ENCODE measurements at places on chromosomes 6 and 20. TPM values are rescaled to one million over a fixed set of nuclear protein-coding genes. Genes with fewer than 3 reads are reported as not detected.
A peak's percentile ranks its signal among the peaks of the same experiment; 100 is the strongest.

GRCh38 chr20:35145141-35145564, 2.0 kb downstream of the EDEM2 start:
- DNase-seq: peak; percentile 26

DNA sequence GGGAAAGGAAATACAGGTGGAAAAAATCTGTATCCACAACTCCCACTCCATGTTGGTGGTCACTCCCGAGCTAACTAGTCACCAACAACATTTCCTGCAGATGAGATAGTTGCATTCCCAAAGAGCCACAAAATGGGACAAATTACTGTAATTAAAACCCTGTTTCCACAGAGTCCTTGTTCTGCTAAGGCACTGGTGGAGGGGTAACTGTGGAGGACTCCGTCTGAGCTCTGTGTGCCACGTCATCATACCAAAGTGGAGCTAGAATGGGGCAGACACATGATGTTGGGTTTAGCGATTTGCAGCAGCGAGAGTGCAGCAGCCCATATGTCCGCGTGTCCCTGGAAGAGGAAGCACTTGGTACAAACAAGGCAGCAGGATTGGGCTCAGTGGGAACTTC, 172.5 kb upstream of the KCNK16 start:
- DNase-seq: no peak

GRCh38 chr6:40849546-40849945, 189.5 kb downstream of the UNC5CL start:
- no peak for DNase-seq

DNA sequence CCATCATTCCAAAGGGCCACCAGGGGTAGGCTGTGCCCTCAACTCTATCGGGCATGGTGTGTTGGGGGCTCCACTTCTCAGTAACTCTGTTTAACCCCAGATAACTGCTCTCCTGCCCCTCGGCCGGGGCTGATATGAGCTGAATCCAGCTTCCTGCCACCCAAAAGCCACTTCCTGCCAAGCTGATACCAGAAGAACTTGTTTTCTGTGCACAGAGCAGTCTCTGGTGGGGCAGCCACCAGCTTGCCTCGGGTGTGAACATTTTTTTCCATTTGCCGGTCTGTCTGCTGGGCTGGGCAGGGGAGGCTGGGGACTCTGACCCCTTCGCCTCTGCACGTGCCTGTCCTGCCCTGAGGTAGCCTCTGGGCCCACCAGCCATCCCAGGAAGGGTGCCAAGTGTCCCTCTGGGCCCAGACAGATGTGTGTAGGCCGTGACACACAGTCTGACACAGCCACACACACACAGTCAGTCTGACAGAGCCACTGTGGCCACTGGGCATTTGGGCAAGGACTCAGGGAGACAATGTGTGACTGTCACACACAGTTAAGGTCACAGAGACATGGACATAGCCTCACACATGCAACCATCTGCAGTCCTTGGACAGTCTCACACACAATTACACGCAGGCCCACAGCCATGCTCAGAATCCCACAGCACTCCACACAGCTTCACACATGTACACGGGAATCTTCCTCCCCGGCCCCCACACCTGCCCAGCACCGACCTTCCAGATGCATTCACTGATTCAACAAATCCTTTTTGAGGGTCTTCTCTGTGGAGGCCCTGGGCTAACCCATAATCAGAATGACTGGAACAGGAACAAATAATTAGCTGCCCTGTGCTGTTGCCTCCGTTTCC, 45.1 kb downstream of the NOL4L start:
- DNase-seq: peak; percentile 87

DNA sequence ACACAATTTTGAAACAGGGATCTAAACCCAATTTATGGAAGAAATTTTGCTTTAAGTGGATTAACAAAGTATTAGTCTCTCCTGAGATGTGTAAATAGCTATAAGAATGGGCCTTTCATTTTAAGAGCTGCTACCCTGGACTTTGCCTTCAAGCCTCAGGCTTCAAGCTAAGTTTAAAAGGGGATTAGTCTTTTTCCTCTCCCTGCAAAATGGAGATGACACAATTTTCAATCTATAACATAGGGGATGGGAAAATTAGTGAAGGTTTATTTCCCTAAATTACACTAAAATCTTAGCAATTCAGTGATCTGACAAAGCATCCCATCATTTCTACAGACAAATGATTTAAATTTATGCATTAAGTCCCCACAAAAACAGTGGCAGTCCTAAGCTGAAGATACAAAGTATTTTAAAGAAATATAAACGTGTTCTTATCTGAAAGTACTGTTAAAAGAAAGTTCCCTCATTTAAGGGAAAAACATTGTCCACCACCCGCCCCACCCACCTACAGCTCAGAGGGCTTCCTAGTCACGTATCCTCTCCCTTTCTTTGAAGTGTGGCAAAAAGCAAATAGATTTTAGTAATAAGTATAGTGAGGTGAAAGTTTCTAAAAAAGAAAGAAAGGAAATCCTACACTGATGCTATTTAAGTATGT, 14.5 kb downstream of the ARHGAP18 start:
- peak; percentile 67 for DNase-seq

DNA sequence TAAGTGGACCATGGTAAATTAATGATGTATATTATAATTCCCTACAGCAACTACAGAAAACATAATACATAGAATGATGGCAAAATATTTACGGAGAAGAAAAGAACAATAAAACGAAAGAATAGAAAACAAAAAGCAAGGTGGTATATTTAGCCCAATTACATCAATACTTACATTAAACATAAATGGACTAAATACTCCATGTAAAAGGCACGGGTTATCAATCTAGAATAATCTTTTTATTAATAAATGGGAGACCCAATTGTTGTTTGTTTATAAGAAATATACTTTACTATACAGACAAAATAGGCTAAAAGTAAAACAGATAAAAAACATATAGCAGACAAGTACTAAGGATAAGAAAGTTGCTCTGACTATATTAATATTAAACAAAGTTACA, 137.2 kb downstream of the TASP1 start:
- no peak for DNase-seq

- peak; percentile 6 for DNase-seq
Measured at GRCh38 chr6:141562186-141562811, 570.4 kb upstream of the GJE1 start.

DNA sequence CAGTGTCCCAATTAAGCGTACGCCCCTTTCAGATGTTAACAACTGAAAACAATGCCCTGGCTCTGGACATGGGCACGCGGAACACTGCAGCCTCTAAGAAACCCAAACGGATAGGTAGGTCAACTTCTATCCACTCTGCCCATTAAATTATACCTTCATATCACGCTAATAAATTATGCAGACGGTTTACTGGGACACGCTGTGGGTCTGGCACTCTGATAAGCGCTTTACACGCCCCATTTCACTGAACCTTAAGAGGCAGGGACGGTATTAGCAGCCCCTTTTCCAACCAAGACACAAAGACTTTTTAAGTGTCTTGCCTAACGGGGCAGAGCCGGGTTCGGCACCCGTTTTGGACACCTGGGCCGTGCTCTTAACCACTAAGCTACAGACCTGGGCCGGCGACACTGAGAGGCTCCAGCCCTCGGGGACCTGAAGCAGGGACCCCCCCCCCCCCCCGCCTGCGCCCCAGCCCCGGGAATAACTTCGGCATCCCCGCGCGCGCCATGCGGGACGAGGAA, 744 bp downstream of the STAU1 start:
- DNase-seq: no peak

- DNase-seq: no peak
Measured at GRCh38 chr20:42270539-42270938, 652.4 kb upstream of the CHD6 start.

DNA sequence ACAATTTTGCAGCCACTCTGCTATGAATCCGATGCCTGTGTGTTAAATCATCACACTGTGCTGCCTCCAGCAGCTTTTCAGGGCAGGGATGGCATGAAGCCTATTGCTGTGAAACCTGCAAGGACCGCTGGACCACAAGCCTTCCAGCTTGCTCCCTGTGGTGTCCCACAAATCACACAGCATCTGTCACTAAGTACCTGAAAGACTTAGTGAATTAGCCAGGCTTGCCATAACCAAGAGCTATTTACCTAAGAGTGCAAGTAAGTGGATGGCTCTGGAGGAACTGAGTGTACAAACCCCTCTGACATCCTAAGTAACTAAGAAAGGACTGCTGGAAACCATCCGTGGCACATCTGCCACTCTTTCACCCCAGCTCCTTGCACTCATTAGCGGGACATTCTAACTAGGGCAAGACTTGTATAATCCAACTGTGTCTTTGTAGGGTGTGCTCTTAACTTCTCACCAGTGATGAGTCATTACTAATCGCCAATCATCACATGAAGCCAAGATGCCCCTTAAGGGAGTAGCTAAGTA, 34.7 kb downstream of the FOXQ1 start:
- no peak for DNase-seq

DNA sequence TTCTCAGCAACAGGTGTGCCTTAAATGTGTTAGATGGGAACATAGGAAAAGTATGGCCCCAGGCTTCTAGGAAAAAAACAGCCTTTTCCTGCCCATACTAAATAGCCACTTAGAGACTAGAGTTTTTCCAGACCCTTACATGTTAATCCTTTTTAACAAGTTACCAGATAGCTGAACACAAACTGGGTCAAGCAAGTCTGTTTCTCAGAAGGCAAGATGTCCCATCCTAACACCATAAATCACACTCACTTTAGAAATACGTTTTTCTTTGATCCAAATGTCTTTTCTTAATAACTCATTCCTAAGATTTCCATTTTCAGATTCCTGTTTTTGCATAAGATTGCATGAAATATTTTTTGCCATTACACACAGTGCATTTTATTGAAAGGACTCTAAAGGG, 241.3 kb downstream of the KCNQ5 start:
- no peak for DNase-seq

DNA sequence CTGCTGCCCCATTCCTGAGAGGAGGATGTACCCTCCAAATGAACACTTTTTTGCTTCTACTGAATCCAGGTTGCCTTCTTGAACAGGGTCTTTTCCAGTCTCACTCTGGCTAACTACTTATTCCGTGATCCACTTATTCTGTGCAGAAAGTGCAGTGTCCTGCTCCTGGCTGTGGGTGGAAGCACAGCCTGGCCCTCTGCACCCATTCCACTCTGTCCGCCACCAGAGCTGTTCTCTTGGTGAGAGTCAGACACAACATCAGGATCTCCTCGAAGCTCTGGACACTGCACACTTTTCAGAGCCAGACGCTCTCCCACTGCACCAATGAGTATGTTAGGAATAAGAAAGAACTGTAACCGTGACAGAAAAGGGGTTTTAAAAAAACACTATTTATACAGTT, 174.2 kb downstream of the MCHR2 start:
- DNase-seq: no peak

DNA sequence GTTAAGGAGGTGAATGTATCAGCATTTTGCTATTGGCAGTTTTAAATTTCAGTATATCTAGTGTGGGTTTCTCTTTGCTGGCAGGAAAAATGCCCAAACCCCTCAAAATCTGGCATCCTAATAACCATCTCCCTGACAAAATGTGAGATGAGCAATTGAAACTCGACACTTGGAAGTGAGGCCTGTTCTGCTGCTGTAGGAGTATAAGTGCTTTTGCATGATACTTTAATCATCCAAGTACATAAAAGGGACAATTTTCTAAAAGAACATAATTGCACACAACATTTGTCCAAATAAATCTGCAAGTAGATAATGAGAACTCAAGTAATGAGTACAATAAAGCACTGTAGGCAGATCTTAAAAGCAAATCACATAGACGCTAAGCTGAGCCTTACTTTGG, 36.5 kb downstream of the LAMP5 start:
- DNase-seq: no peak

DNA sequence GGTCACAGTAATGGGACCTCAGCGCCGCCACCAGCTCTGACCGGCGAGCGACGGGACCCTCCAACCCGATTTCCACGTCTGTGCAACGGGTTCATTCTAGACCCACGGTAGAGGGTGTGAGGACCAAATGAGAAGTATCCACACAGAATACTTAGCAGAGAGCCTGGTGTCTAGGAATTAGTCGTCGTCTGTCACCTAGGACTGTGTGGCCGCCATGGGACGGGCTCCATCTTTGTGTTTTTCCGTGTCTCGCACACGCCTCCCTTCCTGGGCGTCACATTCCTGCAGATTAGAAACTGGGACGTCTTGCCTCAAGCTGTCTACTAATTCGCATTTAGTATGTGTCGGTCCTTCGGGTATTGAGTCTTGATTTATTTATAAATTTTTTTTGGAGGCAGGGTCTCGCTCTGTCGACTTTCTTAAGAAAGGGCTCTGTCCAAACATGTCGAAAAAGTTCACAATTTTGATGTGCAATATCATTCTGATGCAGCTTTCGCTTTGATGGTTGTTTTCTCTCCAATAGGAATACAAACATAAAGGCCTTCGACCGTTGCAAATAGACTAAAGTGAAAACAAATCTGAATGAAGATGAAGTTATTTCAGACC, 563 bp downstream of the MGME1 start:
- peak; percentile 60 for DNase-seq

GRCh38 chr20:37846573-37846972, 56.4 kb upstream of the VSTM2L start:
- DNase-seq: no peak

- no peak for DNase-seq
Measured at GRCh38 chr6:105872249-105872648, 213.9 kb upstream of the PRDM1 start.

DNA sequence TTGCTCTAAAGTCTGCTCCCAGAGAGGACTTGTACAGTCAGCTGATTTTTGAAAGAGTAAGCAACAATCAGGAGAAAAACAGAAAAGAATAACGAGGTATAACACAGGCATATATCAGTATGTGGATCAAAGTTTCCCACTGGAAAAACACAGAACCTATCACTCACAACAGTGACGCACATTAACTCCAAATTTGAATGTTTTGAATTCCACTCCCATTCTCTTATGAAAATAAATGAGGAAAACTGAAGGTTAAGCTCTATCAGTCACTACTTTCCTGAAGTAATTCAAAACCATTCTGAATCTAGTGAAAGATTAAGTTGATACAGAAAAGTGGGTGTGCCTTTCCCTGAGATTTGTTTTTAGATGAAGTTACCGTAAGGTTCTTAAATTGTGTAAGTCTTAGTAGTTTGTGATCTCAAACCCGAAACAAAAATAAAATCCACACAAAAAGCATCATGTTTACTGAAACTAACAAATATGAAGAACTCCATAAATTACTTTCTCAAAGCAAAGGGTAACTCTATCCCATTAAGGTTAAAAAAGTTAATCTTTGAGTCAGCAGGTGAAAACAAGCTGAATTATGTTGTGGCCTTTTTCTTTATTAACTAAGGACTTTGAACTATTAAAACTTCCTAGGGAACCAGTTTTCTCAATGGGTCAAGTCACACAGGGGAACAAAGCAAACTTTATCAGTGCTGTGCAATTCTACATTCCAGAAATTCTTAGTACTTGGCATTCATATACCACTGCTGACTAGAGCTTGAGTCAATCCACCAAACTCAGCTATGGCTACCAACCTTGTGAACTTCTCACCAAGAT, 115.7 kb downstream of the OGFRL1 start:
- no peak for DNase-seq

Gene PIM1
- 227 TPM for total RNA-seq

Gene ZSCAN12
- total RNA-seq: 4.4 TPM

Gene ACSS2
- total RNA-seq: 71.3 TPM

Gene ACTL10
- 1.0 TPM for total RNA-seq

Gene SLC35F1
- total RNA-seq: 0.07 TPM

Gene CASS4
- 5.1 TPM for total RNA-seq

Gene NTSR1
- not detected for total RNA-seq

Gene ARHGAP40
- total RNA-seq: not detected

Gene TGM3
- not detected for total RNA-seq

Gene KCNG1
- 0.29 TPM for total RNA-seq

Gene LAMA4
- total RNA-seq: not detected

Gene PPP1R16B
- 38.1 TPM for total RNA-seq

Gene LRRN4
- not detected for total RNA-seq

Gene RAB44
- total RNA-seq: not detected

Gene PAX1
- total RNA-seq: not detected

Gene DOK5
- 3.9 TPM for total RNA-seq

Gene EGFL8
- total RNA-seq: 9.5 TPM

Gene MOG
- total RNA-seq: not detected

Data from activated naive CD4-positive, alpha-beta T cell treated with anti-CD3 and anti-CD28 coated beads for 36 hours (primary cell).